ENCODE measurements at places on chromosomes 7 and 10. TPM values are rescaled to one million over a fixed set of nuclear protein-coding genes. Genes with fewer than 3 reads are reported as not detected.

DNA sequence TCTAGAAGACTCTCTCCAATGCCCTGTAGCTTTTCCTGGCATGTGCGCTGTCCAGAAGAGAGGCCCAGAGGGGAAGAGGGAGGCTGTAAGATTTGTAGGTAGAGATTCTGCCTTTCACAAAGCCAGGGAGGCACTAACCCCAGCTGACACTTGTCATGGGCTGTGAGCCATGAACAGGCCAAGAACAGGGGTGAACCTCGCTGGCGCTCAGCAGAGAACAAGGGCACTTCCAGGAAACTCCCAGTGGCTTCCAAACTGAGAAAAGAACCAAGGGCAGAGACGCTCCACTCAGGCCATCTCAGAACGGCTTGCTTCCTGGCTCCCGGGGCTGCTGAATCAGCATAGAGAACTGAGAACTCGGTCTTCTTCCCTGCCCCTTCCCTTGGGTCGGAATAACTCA, 257.8 kb upstream of the ZNF32 start:
- DNase-seq: no peak
- peaks cover 14% of the 10 kb centered on the region for H3K4me1 ChIP-seq
- H3K4me3 ChIP-seq: no peak overlapping the region
- no peaks in the 10 kb centered on the region for H3K36me3 ChIP-seq
- H3K27me3 ChIP-seq: no peaks in the 10 kb centered on the region
- H3K27ac ChIP-seq: no peak overlapping the region

Gene TUBAL3
- 0.15 TPM for total RNA-seq

- no peak overlapping the region for H3K27ac ChIP-seq
- peak; percentile 23 for DNase-seq
- H3K4me1 ChIP-seq: peaks cover 11% of the 10 kb centered on the region
- peaks cover 3% of the 10 kb centered on the region for H3K27me3 ChIP-seq
Measured at GRCh38 chr7:99733448-99733847, 1.5 kb downstream of the CYP3A7 start.

- H3K4me3 ChIP-seq: no peak overlapping the region
- DNase-seq: no peak
- no peak overlapping the region for H3K27ac ChIP-seq
- H3K4me1 ChIP-seq: peaks cover 17% of the 10 kb centered on the region
- H3K36me3 ChIP-seq: peaks cover 22% of the 10 kb centered on the region
Measured at GRCh38 chr10:100182281-100182680, 3.5 kb downstream of the ERLIN1 start.

Gene NPSR1
- not detected for total RNA-seq
